Activated naive CD8-positive, alpha-beta T cell treated with anti-CD3 and anti-CD28 coated beads for 36 hours (primary cell): ENCODE measurements at places on chromosomes 1 and 21.

DNA sequence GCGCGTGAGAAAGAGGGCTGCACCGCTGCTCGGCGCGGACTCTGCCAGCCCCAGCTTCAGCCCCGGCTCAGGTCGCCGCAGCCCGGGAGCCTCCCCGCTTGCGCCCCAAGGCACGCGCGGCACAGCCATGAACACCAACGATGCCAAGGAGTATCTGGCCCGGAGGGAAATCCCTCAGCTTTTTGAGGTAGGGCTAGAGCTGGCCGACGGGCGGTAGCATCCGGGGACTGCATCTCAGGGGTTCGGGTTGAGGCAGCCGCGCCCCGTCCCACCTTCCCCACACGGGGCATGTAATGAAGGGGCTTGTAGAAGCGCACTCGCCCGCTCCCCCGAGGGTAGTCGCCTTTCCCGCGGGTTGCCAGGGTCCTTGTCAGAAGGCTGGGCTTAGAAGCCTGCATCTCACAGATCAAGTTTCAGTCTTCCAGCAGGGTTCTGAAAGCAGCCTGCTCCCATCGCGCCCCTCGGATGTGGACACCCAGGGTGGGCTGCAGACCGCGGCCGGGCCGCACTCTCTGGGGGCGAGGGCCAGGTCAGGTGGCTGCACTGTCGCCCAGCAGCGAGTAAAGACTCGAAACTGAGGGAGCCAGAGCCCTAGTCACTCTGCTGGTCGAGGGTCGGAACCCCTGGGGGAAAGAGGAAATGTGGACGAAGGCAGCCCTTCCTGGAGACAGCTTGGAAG lies 507 bp downstream of the AK5 start:
- DNase-seq, result peak; percentile 52
- no peak overlapping the region for H3K27ac ChIP-seq
- no peaks in the 10 kb centered on the region for H3K36me3 ChIP-seq
- H3K4me3 ChIP-seq, result peak overlapping the region; percentile 77

DNA sequence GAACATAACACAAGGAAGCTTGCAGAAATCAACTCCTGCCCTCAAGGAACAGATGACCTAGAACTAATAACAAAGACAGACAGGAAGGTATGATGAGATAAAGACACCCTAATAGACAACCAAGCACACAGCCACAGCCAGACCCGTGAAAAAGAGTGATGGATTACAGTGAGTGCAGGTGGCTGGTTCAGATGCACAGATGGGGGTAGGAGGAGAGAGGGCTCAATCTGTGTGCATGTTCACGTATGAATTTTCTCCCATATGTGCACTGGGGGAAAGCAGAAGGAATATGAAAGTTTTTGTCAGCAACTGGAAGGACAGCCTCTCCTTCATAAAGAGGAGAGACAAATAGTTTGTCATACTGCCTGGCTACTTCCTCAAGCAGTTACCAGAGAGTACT lies 367.1 kb downstream of the PBX1 start:
- no peak overlapping the region for H3K4me3 ChIP-seq
- no peaks in the 10 kb centered on the region for H3K27me3 ChIP-seq
- H3K27ac ChIP-seq, result no peak overlapping the region
- no peaks in the 10 kb centered on the region for H3K36me3 ChIP-seq

GRCh38 chr1:34787461-34788420 lies 5.1 kb upstream of the GJA4 start:
- DNase-seq, result no peak
- no peak overlapping the region for H3K4me3 ChIP-seq
- H3K36me3 ChIP-seq, result no peaks in the 10 kb centered on the region
- peaks cover 13% of the 10 kb centered on the region for H3K4me1 ChIP-seq
- H3K27ac ChIP-seq, result no peak overlapping the region

DNA sequence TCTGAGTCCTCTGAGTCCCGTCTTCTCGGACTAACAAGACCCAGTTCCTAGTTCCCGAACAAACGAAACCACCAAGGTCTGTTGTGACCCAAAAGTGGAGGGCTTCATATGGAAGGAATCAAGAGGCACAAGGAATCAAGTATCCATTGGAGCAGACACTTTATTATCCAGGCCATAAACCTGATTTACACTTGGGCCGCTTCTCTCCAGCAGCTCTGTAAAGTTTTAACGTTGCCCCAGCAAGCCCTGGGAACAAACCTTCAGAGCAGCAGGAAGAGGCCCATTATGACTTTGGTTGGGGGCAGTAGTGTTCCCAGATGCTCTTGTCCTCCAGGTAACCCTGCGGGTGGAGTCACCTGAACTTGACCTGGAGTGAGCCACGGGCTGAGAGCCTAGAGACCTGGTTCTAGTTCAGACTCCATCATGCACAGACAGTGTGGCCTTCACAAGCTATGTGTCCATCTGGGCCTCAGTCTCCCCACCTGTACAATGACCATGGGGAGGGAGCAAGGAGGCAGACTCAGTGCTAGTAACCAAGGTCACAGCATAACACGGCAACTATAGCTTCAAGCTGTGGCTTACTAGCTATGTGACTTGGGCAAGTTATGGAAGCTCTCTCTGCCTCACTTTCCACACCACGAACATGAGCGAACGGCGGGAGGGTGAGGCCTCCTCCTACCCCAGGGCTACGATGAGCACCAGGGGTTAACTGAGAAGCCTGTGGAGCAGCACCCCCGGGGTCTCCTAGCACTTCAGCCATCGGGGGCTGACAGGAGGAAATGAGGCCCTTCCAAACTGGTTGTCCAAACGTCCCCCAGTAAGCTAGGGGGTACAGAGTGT lies 95.7 kb downstream of the GLIS1 start:
- peaks cover 4% of the 10 kb centered on the region for H3K27me3 ChIP-seq
- H3K4me3 ChIP-seq, result no peak overlapping the region
- H3K27ac ChIP-seq, result no peak overlapping the region
- H3K36me3 ChIP-seq, result no peaks in the 10 kb centered on the region
- H3K4me1 ChIP-seq, result no peaks in the 10 kb centered on the region

DNA sequence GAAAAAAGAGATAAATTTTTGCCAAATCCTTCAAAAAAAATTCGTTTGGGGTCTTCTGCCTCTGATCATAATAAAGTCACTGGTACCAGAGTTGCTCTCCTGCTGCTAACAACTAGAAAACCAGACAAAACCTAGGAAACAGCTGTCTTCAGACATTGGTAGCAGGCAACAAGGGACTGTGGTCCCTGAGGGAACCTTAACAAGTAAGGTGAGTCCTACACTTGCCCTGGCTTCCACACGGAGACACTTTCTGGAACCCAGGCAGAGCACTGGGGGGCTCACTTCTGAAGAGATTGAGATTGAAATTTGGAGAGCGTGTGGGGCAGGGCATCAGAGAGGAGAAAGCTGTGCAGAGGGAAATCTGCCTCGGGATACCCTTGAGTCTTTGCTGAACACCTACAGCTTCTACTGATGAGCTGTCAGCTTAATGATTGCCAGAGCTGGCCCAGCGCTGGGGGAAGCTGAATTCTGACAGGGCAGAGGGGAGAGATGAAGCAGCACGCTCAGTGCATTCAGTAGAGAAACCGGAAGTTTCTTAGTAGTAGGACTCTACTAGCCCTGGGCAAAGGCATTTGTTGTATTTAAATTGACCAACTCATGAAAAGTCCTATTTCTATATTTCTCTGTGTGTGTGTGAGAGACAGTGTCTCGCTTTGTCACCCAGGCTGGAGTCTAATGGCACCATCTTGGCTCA lies 18.5 kb upstream of the FAM89A start:
- no peaks in the 10 kb centered on the region for H3K27me3 ChIP-seq
- no peak for DNase-seq
- H3K36me3 ChIP-seq, result no peaks in the 10 kb centered on the region

- DNase-seq, result peak; percentile 73
- H3K36me3 ChIP-seq, result no peaks in the 10 kb centered on the region
- peaks cover 4% of the 10 kb centered on the region for H3K27me3 ChIP-seq
- peaks cover 8% of the 10 kb centered on the region for H3K4me1 ChIP-seq
- no peak within 1 kb of the TSS for H3K27ac ChIP-seq
Measured at GRCh38 chr1:109248797-109249629, at the start of gene CELSR2. Gene CELSR2 (plus strand): TSS chr1:109249539. CDS start chr1:109250080, 541 bp downstream.

- H3K4me1 ChIP-seq, result no peaks in the 10 kb centered on the region
- no peak overlapping the region for H3K4me3 ChIP-seq
- H3K27me3 ChIP-seq, result peaks cover 9% of the 10 kb centered on the region
- H3K36me3 ChIP-seq, result no peaks in the 10 kb centered on the region
- DNase-seq, result no peak
- no peak overlapping the region for H3K27ac ChIP-seq
Measured at GRCh38 chr1:25157846-25158245, 74.5 kb downstream of the SYF2 start.

DNA sequence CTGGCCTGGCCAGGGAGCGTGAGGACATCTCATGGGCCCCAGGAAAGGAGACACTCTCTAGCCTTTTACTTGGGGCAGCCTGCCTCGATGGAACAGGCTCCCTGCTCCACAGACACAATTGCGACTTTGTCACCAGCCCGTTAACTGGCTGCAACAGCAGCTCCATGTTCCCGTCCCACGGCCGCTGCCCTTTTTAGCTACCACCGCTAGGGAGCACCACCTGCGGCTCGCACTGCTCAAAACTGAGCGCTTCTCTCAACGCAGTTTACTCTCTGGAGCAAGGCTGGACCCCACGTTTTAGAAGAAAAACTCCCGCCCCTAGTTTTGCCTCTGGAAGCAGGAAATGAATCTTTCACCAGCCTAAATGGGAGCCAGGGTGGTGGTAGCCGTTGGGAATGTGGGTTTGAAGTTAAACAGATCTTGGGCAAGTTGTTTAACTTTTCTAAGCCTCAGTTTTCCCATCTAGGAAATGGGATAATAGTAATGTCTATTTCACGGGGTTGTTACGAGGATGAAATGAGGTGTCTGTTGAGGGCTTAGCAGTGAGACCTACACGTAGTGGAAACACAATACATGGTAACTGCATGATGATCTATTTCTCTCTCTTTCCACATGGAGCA lies 3.5 kb upstream of the LRRC38 start:
- no peaks in the 10 kb centered on the region for H3K36me3 ChIP-seq
- H3K27ac ChIP-seq, result no peak overlapping the region
- peak; percentile 4 for DNase-seq

DNA sequence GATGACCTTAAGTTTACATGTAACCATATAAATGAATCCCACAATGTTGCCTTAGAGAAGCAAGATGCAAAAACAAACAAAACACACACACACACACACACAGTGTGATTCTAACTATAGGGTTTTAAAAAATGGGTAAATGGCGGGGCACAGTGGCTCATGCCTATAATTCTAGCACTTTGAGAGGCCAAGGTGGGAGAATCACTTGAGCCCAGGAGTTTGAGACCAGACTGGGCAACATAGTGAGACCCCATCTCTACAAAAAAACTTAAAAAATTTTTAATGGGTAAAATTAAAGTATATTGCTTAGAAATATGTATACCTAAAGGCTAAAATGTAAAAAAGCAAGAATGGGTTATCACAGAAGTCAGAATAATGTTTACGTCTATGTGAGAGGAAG lies 15.8 kb downstream of the KMO start:
- peaks cover 19% of the 10 kb centered on the region for H3K4me1 ChIP-seq
- H3K36me3 ChIP-seq, result peaks cover 2% of the 10 kb centered on the region
- H3K4me3 ChIP-seq, result no peak overlapping the region
- no peak overlapping the region for H3K27ac ChIP-seq
- no peaks in the 10 kb centered on the region for H3K27me3 ChIP-seq

- no peak overlapping the region for H3K27ac ChIP-seq
- peaks cover 12% of the 10 kb centered on the region for H3K4me1 ChIP-seq
- no peak overlapping the region for H3K4me3 ChIP-seq
- H3K36me3 ChIP-seq, result no peaks in the 10 kb centered on the region
- DNase-seq, result peak; percentile 77
- peaks cover 84% of the 10 kb centered on the region for H3K27me3 ChIP-seq
Measured at GRCh38 chr1:11858968-11859871, 475 bp upstream of the NPPB start.

- no peak overlapping the region for H3K27ac ChIP-seq
- DNase-seq, result no peak
- H3K27me3 ChIP-seq, result no peaks in the 10 kb centered on the region
- H3K4me3 ChIP-seq, result no peak overlapping the region
- H3K36me3 ChIP-seq, result no peaks in the 10 kb centered on the region
Measured at GRCh38 chr1:168621356-168621755, 45.0 kb downstream of the XCL1 start.

- H3K4me3 ChIP-seq, result no peak overlapping the region
- no peak overlapping the region for H3K27ac ChIP-seq
- no peaks in the 10 kb centered on the region for H3K4me1 ChIP-seq
- H3K36me3 ChIP-seq, result no peaks in the 10 kb centered on the region
- no peak for DNase-seq
Measured at GRCh38 chr1:219753914-219754313, 141.0 kb upstream of the ZC3H11B start.

DNA sequence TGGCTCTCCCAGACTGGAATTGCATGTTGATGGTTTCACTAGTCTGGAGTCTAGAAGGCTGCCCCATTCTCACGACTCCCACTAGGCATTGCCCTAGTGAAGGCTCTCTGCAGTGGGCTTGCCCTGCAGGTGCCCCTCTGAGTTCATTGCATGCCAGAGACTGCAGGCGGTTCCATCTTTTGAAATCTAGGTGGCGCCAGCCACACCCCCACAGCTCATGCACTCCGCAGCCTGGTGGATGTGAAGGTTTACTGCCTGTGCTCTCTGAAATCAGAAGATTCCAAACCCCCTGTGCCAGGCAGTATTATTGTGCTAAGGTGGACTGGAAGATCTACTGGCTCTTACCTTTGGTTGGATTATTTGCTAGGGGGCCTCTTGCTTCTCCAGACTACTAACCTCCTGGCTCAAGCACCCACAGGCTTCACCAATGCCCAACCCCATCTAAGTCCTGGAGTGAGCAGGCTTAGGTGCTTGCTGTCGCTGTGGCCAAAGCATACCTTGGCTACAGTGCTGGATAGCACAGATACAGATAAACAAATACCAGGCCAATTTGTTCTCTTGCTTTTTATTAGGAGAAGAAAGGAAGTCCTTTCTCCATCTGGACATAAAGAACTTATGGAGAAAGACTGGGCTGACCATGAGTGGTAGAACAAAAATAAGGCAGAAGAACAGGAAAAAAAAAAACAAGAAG lies 83.5 kb upstream of the SIM2 start:
- DNase-seq, result no peak
- no peak overlapping the region for H3K4me3 ChIP-seq
- no peak overlapping the region for H3K27ac ChIP-seq
- H3K27me3 ChIP-seq, result peaks cover 4% of the 10 kb centered on the region
- H3K36me3 ChIP-seq, result no peaks in the 10 kb centered on the region
- H3K4me1 ChIP-seq, result no peaks in the 10 kb centered on the region

DNA sequence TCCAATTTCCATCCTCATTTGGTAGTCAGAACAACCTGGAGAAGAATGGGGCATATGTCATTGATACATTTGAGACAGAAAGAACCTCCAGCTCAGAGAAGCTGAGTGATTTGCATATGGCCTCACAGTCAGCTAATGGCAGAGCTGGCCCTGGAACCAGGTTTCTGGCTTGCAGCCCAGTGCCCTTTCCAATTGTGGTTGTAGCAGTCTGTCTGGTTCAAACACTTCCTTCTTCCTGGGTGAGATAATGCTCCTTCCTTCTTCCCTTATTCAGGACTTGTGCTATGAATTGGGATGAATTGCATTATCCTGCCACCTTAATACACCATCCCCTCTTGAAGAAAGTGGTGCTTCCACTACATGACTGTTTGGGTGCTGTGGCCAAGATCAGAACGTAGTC lies 24.2 kb downstream of the SLC5A9 start:
- H3K4me3 ChIP-seq, result no peak overlapping the region
- no peaks in the 10 kb centered on the region for H3K36me3 ChIP-seq
- H3K4me1 ChIP-seq, result peaks cover 4% of the 10 kb centered on the region
- peaks cover 7% of the 10 kb centered on the region for H3K27me3 ChIP-seq
- no peak for DNase-seq
- H3K27ac ChIP-seq, result no peak overlapping the region

- no peak for DNase-seq
- no peak overlapping the region for H3K27ac ChIP-seq
- H3K4me3 ChIP-seq, result no peak overlapping the region
- H3K27me3 ChIP-seq, result no peaks in the 10 kb centered on the region
Measured at GRCh38 chr1:97905141-97905940, 15.5 kb downstream of the DPYD start.

- H3K4me3 ChIP-seq, result no peak overlapping the region
- peaks cover 72% of the 10 kb centered on the region for H3K4me1 ChIP-seq
- no peak for DNase-seq
- no peaks in the 10 kb centered on the region for H3K27me3 ChIP-seq
Measured at GRCh38 chr1:12480041-12480440, 138.0 kb downstream of the DHRS3 start.
